ENCODE measurements at places on chromosomes 12 and 14. TPM values are rescaled to one million over a fixed set of nuclear protein-coding genes. Genes with fewer than 3 reads are reported as not detected.

Gene BDKRB1
- total RNA-seq: not detected

Gene IL22
- total RNA-seq: not detected

Gene NPFF
- total RNA-seq: not detected

Gene CCDC197
- not detected for total RNA-seq

Gene TAS2R19
- total RNA-seq: 6.3 TPM

Gene CYP46A1
- 0.36 TPM for total RNA-seq

Gene KRT72
- not detected for total RNA-seq

Gene TUNAR
- total RNA-seq: not detected

Gene KRT79
- total RNA-seq: not detected

Gene MMP14
- total RNA-seq: 258 TPM

Gene GDF3
- total RNA-seq: not detected

Gene TMPRSS12
- not detected for total RNA-seq

Gene MIPOL1
- total RNA-seq: 12.5 TPM

Gene NID2
- 146 TPM for total RNA-seq

Gene SLC39A9
- total RNA-seq: 118 TPM

Gene PTHLH
- 1.6 TPM for total RNA-seq

Gene ANO2
- total RNA-seq: not detected

Gene CLEC14A
- 0.63 TPM for total RNA-seq

Gene IFNG
- not detected for total RNA-seq

Gene LRP1
- total RNA-seq: 381 TPM

Gene RAPGEF3
- total RNA-seq: 16.6 TPM

Gene MNAT1
- 71.2 TPM for total RNA-seq

Gene FGD4
- 55.6 TPM for total RNA-seq

Gene CMKLR1
- not detected for total RNA-seq

Gene STON2
- 3.3 TPM for total RNA-seq

Gene KRT73
- total RNA-seq: not detected

Gene LRCOL1
- total RNA-seq: not detected

Gene CLEC4A
- 0.45 TPM for total RNA-seq

Gene ACACB
- total RNA-seq: 14.7 TPM

Gene FSCB
- 1.4 TPM for total RNA-seq

Gene NELL2
- total RNA-seq: 4.6 TPM

Gene KRT75
- not detected for total RNA-seq

Gene B4GALNT3
- total RNA-seq: 0.09 TPM

Gene IRAK3
- 21.4 TPM for total RNA-seq

Gene SLC35F4
- not detected for total RNA-seq

Gene PPP4R4
- 0.98 TPM for total RNA-seq

Gene PLCZ1
- 0.18 TPM for total RNA-seq

Gene ACRBP
- 0.49 TPM for total RNA-seq

Gene RTN1
- 0.27 TPM for total RNA-seq

Gene TAS2R9
- total RNA-seq: 0.09 TPM

Gene FAM90A1
- total RNA-seq: not detected

Gene JPH4
- not detected for total RNA-seq

Gene OAS2
- 2.0 TPM for total RNA-seq

Gene SLC8A3
- total RNA-seq: not detected

Gene CIDEB
- 4.2 TPM for total RNA-seq

Gene OTOGL
- 0.16 TPM for total RNA-seq

Gene CD27
- not detected for total RNA-seq

Gene LRRC10
- total RNA-seq: not detected

Gene TMEM63C
- total RNA-seq: 1.9 TPM

Gene TAS2R8
- 0.45 TPM for total RNA-seq

Gene C12orf60
- total RNA-seq: 0.99 TPM

Gene KRT78
- total RNA-seq: not detected

Gene LRP1-AS
- not detected for total RNA-seq

Gene ZNF26
- total RNA-seq: 27.6 TPM

Gene KRT6C
- not detected for total RNA-seq

Gene SNW1
- 55.7 TPM for total RNA-seq

Gene RASSF8
- total RNA-seq: 128 TPM

Data from fibroblast of the aortic adventitia (primary cell).